Effector memory CD4-positive, alpha-beta T cell (primary cell): ENCODE measurements at places on chromosomes 3 and 15.

- no peak for DNase-seq
- H3K36me3 ChIP-seq, result no peaks in the 10 kb centered on the region
- H3K4me1 ChIP-seq, result no peaks in the 10 kb centered on the region
- no peak overlapping the region for H3K4me3 ChIP-seq
Measured at GRCh38 chr3:164030194-164030593, 1048.1 kb downstream of the SI start.

DNA sequence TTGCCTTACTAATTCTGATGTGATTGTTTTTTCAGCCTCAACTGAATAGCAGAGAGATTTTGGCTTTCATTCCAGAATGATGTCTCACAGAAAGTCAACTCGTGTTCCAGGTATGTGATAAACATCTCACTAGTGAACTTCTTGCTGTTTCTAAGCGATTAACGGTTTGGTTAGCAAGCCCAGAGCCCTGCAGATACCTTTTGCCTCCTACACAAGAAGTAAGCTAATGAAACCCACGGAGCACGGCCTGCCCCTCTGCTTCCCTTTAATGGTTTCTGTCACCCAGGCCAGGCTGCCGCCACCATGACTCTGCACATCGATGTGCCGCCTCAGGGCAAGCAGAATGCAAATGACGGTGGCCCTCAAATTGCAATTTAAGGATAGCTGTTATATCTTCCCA, 155.9 kb upstream of the ICE2 start:
- H3K4me1 ChIP-seq, result no peaks in the 10 kb centered on the region
- DNase-seq, result no peak
- no peak overlapping the region for H3K27ac ChIP-seq
- H3K27me3 ChIP-seq, result no peaks in the 10 kb centered on the region

- no peak for DNase-seq
- peaks cover 31% of the 10 kb centered on the region for H3K36me3 ChIP-seq
- H3K4me3 ChIP-seq, result no peak overlapping the region
- no peak overlapping the region for H3K27ac ChIP-seq
- no peaks in the 10 kb centered on the region for H3K4me1 ChIP-seq
- H3K27me3 ChIP-seq, result no peaks in the 10 kb centered on the region
Measured at GRCh38 chr15:34248190-34248589, 23.4 kb downstream of the EMC4 start.

GRCh38 chr3:123745184-123745855, 138.8 kb downstream of the MYLK start:
- H3K4me3 ChIP-seq, result no peak overlapping the region
- no peak for DNase-seq
- H3K27me3 ChIP-seq, result no peaks in the 10 kb centered on the region
- no peak overlapping the region for H3K27ac ChIP-seq

- H3K4me1 ChIP-seq, result peaks cover 3% of the 10 kb centered on the region
- DNase-seq, result no peak
- H3K36me3 ChIP-seq, result peaks cover 54% of the 10 kb centered on the region
- no peak overlapping the region for H3K27ac ChIP-seq
- H3K4me3 ChIP-seq, result no peak overlapping the region
Measured at GRCh38 chr15:89179966-89180875, 41.2 kb downstream of the RLBP1 start.

DNA sequence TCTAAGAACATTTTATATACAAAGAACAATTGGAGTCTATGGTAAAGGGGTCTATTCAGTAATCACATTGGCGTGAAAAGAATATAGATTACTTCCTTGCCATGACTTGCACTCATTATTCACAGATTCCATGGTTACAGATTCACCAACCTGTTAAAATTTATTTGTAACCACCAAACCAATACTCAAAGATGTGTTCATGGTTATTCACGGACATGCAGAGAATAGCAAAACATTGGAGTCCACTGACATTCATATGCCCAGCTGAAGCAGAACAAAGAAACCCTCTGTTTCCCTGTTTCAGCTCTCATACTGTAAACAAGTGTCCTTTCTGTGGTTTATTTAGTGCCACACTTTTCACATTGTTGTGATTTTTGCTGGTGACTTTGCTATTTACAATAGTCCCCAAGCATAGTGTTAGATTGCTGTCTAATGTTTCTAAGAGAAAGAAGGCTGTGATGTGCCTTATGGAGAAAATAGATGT, 185.8 kb upstream of the TTC14 start:
- H3K4me3 ChIP-seq, result no peak overlapping the region
- no peaks in the 10 kb centered on the region for H3K27me3 ChIP-seq
- H3K4me1 ChIP-seq, result no peaks in the 10 kb centered on the region
- no peak for DNase-seq
- no peak overlapping the region for H3K27ac ChIP-seq
- H3K36me3 ChIP-seq, result no peaks in the 10 kb centered on the region

- H3K4me3 ChIP-seq, result no peak overlapping the region
- H3K27ac ChIP-seq, result no peak overlapping the region
- H3K27me3 ChIP-seq, result no peaks in the 10 kb centered on the region
- no peak for DNase-seq
- no peaks in the 10 kb centered on the region for H3K4me1 ChIP-seq
Measured at GRCh38 chr15:27683121-27683520, 416.0 kb downstream of the OCA2 start.

DNA sequence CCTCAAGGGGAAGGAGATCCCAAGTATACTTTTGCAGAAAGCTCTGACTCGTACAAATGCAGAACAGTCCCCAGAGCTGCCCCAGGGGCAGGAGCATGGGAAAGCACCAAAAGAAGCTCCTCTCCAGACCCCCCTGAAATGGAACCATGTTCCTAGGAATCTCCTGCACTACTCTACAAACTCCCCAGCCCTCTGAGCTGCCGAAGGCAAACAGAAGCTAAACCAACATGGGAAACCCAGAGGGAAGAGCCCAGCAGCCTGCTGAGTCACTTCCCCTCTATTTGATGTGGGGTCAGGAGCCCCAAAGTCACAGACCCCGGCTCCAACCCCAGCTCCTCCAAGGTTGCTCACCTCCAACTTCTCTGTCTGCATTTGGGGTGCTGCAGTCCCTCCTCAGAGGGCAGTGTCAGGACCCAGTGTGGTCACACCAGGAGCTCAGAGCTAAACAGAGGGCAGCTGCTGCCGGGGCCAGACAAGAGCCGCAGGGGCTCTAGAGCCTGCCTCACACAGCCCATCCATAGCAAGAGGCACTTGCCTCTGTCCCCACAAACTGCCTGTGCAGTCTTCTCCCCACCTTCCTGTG, 3.8 kb upstream of the PLXNA1 start:
- H3K27me3 ChIP-seq, result no peaks in the 10 kb centered on the region
- no peak overlapping the region for H3K27ac ChIP-seq
- H3K4me3 ChIP-seq, result no peak overlapping the region
- DNase-seq, result no peak

GRCh38 chr3:112009670-112010069, 10.9 kb downstream of the TAGLN3 start:
- H3K4me3 ChIP-seq, result no peak overlapping the region
- no peak for DNase-seq
- H3K27me3 ChIP-seq, result no peaks in the 10 kb centered on the region
